Kidney capillary endothelial cell (primary cell): ENCODE measurements at places on chromosomes 3 and 15.

DNA sequence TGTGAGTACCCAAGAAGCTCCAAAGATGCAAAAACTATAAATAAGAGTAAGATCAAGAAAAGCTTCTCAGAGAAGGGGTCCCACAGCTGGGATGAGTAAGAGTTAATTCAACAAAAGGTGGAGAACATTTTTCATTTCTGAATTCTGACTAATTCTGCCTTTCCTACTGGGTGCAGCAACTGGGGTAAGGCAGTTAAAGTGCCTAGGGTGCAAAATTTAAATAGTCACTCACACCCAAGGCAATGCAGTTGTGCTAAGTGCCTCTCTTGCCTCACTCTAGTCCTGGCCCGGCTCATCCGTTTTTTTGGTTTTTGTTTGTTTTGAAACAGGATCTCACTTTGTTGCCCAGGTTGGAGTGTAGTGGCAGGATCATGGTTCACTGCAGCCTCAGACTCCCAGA is 240.2 kb downstream of the TP63 start:
- no peak for DNase-seq

DNA sequence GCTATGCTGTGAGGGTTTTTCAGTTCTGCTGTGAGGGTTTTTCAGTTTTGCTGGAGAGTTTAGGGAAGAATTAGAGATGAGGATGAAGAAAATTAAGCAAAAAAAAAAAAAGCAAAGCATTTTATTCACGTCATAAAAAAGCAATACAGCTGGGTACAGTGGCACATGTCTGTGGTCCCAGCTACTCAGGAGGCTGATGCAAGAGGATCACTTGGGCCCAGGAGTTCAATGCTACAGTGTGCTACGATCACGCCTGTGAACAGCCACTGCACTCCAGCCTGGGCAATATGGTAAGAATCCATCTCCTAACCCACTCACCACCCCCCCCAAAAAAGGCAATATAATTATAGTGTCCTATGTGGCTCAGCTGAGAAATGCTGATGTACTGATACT is 162.7 kb downstream of the MAGI1 start:
- DNase-seq, result no peak

- no peak for DNase-seq
Measured at GRCh38 chr3:23741036-23741706, 64.6 kb upstream of the UBE2E1 start.

GRCh38 chr15:70426096-70426821 is 328.5 kb upstream of the TLE3 start:
- no peak for DNase-seq

GRCh38 chr3:21049334-21050062 is 701.5 kb downstream of the ZNF385D start:
- no peak for DNase-seq

- peak; percentile 78 for DNase-seq
Measured at GRCh38 chr3:50671331-50671730, 3.4 kb upstream of the DOCK3 start.

GRCh38 chr3:41751597-41751996 is 210.3 kb downstream of the ULK4 start:
- DNase-seq, result no peak

DNA sequence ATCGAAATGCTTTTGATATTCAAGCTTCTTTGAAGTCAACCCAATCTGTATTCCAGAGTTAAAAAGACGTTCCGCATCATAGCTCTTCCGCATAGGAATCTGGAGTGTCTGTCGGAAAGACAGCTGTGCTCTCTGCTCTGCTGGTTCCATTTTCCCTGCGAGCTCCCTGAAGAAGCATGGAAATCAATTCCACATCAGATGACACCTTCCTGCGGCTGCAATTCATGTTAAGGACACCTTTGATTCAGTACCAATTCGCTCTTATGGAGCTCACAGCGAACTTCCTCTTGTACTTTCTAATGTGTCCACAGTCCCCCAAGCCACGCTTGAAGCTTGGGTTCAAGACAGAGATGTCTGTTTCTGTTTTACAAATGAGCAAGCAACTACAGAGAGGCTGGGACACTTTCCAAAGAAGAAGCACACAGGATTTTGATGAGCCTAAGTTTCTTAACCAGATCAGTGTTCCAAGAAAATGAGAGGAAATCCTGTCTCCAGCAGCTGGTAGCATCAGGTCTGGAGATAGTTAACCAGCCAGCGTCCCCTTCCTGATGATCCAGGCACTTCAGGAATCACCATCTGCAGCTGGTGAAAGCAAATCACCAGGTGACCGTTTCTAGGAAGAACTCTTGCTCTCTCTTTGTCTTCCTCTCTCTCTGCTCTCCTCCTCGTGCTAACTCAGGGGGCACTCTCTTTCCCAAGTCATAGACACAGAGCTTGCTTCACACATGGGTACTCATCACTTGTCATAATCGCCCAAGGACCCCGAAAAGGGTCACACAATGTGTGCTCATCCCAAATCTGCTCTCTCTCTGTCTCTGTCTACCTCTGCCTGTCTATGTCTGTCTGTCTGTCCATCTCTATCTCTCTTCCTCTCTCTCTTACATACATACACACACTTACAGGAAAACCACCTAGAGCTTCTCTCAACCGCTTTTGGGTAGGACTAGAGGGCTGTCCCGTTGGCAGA is 281.8 kb downstream of the FAM43A start:
- peak; percentile 21 for DNase-seq

- DNase-seq, result no peak
Measured at GRCh38 chr3:188747489-188747888, 424.3 kb upstream of the TPRG1 start.

- DNase-seq, result no peak
Measured at GRCh38 chr15:75731248-75732151, 18.9 kb upstream of the CSPG4 start.
